ENCODE measurements at places on chromosomes 6 and 20.

DNA sequence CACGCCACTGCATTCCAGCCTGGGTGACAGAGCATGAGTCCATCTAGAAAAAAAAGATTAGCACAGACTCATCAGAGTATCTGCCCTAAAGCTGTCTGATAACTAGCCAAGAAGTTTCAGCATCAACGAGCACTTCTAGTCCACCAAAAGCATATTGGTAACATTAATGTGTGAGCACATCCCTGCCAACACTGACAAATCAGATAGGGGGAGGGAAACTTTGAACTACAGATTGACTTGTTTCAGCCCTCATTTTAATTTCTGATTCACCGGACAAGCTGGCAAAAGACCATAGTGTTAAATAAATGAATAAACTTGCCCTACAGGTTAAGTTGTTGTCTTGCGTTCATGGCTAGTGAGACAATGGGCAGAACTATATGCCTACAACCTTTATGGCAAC, 7.7 kb upstream of the SEC63 start:
- DNase-seq = no peak

GRCh38 chr20:59205044-59205443, 41.4 kb downstream of the ZNF831 start:
- DNase-seq = no peak

- no peak for DNase-seq
Measured at GRCh38 chr6:118715376-118715775, 64.0 kb upstream of the CEP85L start.

DNA sequence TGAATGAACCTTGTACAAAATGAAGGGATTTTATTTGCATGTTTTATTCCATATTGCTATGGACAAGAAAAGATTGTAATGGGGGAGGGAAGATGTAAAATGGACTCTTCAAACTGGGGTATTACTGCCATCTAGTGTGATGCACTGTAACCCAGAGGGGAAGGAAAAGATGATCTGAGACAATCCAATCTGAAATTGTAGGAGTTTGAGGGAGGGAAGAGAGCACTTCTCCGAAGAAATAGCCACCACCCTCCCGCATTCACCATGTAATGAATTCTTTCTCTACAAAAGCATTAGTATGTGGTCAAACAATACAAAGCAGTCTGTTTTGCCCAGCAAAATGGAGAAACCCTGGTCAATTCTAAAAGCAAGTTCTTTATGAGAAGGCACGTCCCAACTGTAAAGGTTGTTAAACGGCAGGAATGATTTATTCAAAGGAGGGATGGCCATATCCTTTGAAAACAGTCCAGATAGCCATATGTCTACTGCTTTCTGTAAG, 679.5 kb upstream of the NRSN1 start:
- DNase-seq = no peak

DNA sequence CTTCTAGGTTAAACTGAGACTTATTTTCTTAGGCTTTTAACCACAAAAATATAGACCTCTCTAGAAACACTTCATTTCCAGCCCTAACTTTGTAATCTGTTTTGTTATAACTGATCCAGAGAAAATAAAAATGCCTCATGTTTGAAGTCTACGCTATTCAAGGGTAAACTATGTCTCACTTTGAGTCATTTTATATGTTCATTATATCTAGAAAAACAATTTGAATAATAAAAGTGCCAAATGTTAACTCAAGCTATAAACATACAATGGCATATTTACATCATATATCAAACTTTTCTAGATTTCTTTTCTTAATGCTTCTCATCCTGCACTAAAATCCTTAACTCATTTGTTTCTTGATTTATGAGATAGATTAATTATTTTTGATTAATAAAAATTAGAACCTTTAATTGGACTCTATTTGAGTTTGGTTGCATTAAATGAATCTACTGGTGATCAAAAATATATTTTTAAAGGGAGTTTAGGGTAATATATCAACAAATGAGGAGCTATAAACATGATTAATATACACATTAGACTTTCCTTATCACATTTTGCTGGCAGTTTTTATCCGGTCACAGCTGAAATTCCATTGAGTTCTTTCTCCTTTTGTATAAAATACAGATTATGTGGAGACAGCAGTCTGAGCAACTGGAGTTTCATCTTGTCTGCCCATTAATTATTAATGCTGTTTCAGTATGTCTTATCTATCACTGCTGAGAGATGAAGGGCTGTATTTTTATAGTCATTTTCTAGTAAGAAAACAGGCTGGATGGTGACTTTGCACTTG, 246.5 kb downstream of the TBX18 start:
- no peak for DNase-seq

GRCh38 chr20:56440346-56441007, 27.9 kb upstream of the RTF2 start:
- DNase-seq = peak; percentile 74

DNA sequence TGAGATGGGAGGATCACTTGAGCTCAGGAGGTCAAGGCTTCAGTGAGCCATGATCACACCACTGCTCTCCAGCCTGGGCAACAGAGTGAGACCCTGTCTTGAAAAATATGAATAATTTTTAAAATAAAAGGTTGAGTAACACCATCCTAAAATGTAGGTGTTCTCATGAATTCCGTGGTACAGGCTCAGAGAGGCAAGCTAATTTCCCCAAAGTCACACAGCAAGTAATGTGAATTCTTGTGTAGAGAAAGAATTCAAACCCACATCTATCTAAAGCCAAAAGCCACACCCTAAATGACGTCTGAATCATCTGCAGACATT, 80.5 kb downstream of the ZNF217 start:
- DNase-seq = no peak

GRCh38 chr20:8795404-8795803, 273.5 kb upstream of the PLCB4 start:
- DNase-seq = no peak

- DNase-seq = no peak
Measured at GRCh38 chr6:37005827-37006567, 542 bp downstream of the FGD2 start.
